AG04449 (cell line): ENCODE measurements at places on chromosomes 6 and 20.

GRCh38 chr20:37305079-37305478 is 15.6 kb downstream of the MANBAL start:
- DNase-seq = no peak

- DNase-seq = no peak
Observed at GRCh38 chr20:45363611-45364492, 896 bp downstream of the SYS1 start.

DNA sequence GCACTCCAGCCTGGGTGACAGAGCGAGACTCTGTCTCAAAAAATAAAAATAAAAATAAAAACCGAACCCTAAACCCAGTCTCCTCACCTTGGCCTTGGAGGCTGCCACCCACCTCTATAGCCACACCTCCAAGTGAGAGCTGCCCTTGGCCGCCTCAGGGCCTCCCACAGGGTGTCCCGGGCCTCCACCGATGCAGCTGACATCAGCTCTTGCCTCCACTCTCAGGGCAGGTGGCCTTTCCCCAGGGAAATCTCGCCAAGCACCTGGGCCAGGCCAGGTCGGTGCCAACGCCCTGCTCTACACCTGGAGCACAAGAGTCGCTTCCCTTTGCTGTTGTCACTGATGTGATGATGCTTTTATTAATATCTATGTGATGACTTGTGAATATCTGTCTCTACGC is 8.9 kb upstream of the MYL9 start:
- no peak for DNase-seq

- no peak for DNase-seq
Observed at GRCh38 chr6:143279385-143279784, 171.1 kb downstream of the ADAT2 start.

GRCh38 chr20:16526433-16527380 is 46.5 kb downstream of the KIF16B start:
- DNase-seq = no peak
